ENCODE measurements at places on chromosomes 2 and 18.

DNA sequence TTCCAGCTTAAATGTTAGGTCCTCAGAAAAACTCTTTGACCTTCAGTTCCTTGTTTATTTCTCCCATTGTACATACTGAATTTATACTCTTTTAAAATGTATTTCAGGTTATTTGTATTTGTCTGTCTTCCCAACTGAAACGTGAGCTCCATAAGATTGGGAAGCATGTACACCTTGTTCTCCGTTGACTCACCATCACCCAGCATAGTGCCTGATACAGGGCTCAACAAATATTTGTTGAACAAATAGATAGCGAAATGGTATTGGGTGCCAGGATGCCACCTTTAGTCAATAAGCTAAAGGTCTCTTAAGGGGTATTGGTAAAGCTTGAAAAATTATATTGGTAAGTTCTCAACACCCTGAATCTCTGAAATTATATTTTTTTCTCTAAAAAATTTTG, 1841.3 kb upstream of the CELF4 start:
- DNase-seq: no peak

DNA sequence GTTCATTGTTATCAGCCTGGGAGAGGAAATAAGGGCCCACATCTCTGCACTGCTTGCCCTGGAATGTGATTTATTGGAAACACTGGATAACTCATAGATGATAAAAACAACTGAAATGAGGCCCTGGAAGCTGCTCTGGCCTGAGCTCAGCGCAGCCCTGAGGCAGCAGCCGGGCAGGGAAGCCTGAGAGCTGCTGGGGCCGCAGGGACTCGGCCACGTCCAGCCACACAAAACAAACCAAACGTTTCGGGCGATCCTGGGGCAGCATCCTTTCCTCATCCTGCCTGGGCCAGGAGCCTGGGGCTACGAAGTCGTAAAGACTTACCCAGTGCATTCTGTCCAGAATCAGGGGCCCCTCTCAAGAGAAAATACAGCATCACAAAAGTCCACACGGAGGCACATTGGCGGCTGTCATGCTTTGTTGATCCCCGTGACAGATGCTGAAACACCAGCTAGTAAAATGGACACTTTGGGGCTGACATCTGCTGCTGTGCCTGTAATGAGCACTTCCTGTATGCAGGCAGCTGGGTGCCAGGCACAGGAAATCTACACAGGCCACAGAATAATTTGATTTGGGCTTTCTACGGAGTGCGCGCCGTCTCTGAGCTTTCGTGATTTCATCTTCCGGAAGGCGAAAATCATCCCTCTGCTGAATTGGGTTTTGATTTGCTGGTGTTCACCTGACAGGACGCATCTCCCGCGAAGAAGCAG, 250.6 kb downstream of the EIPR1 start:
- DNase-seq: no peak

DNA sequence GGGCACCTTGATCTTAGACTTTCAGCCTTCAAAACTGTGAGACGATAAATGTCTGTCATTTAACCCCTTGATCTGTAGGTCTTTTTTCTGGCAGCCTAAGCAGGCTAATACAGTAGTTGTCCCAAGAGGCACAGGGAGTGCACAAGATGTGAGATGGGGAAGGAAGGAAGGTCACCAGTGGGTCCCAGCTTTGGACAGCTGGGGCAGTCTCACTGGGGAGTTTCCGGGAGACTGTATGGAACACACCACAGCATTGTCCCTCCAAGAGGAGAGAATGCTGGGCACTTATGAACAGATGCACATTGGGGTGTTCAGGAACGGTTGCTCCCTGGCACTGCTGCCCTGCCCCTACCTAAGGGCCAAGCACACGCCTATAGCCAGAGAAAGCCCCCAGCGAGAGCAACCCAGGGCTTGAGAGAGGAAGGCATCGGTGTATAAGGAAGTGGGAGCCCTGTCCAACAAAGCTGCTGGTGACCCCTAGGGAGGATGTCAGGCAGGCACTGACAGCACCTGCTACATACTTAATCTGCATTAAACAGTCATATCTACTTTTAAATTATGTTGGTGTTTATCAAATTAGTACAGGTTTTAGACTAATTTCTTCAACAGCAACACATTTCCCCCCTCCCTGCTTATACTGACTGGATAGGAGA, 11.6 kb upstream of the NCK2 start:
- DNase-seq: no peak

- DNase-seq: no peak
Measured at GRCh38 chr18:34818064-34818463, 108.0 kb downstream of the DTNA start.

DNA sequence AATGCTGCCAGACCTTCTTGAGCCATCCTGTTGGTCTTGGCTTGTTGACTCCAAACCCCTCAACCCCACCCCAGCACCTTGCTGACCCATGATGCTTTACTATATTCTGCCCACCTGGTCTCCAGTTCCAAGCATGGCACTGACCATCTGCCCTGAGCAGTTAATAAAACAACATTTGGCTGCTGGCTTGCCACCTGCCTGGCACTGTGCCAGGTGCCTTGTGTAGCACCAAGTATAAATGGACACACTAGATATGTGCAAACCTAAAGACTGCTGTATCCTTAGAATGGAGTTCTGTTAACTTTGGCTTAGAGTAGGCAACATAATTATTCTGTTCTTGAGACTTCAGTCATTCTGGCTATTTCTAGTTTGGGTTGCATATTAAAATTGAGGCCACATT, 91.4 kb downstream of the ACSL3 start:
- DNase-seq: no peak

GRCh38 chr2:11773747-11774525, 27.5 kb downstream of the LPIN1 start:
- no peak for DNase-seq

DNA sequence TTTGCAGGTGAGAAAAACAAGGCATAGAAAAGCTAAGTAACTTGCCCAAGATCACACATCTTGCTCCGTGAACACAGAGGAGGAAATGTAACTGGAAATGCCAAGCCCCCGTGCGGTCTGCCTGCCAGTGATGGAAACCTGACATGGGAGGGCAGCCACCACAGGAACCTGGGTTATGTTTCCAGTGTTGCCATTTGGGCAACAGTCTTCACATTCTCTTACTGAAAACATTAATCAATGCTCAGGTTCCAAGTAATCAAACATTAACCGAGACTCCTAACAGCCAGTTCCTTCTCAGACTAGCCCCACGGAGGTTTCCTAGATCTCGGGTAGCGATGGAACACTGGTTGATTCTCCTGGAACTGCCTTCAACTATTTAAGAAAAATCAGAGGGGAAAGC, 2.5 kb downstream of the TGFA start:
- no peak for DNase-seq

GRCh38 chr2:174967086-174967485, 38.1 kb downstream of the CHN1 start:
- no peak for DNase-seq

GRCh38 chr2:16669388-16669787, 3.8 kb upstream of the CYRIA start:
- DNase-seq: no peak

- DNase-seq: no peak
Measured at GRCh38 chr2:19874726-19875125, 27.1 kb downstream of the TTC32 start.

- no peak for DNase-seq
Measured at GRCh38 chr2:205852457-205852856, 170.2 kb downstream of the NRP2 start.

GRCh38 chr2:217703999-217704398, 298.8 kb downstream of the TNS1 start:
- no peak for DNase-seq

GRCh38 chr18:40380686-40381439, 1574.2 kb upstream of the PIK3C3 start:
- no peak for DNase-seq

- DNase-seq: no peak
Measured at GRCh38 chr2:231965102-231965501, 3.6 kb downstream of the DIS3L2 start.

GRCh38 chr2:177332026-177332991, 60.3 kb upstream of the AGPS start:
- peak; percentile 15 for DNase-seq

DNA sequence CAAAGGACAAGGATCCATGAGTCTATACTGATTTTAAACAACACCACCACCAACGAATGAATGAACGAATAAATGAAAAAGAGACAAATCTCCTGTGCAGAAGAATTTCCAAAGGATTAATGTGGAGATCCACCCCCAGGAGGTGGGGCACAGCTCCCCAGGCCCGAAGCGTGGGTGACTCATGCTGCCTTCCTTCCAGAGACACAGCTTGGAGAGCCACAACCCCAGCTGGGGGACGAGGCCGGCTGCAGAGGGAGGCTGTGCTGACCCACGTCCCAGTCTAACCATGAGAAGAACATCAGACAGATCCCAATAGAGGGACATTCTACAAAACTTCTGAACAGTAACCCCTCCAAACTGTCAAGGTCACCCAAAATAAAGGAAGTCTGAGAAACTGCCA, 557.3 kb upstream of the SALL3 start:
- no peak for DNase-seq

GRCh38 chr2:54791831-54792230, 68.4 kb downstream of the EML6 start:
- DNase-seq: no peak

DNA sequence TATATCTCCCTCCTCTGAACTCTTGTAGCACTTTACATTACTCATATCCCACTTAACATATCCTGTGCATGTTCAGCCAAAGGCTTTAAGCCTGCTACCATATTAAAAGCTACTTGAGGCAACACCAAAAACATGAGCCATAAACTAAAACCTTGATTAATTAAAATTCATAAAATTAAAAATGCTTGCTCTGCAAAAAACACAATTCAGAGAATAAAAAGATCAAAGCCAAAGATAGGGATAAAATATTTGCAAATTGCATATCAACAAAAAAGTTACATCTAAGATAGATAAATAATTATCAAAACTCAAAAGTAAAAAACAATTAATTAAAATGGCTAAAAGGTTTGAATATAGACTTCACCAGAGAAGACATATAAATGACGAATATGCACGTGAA, 495.4 kb upstream of the PIK3C3 start:
- no peak for DNase-seq

GRCh38 chr2:159457589-159457988, 158.8 kb downstream of the BAZ2B start:
- DNase-seq: no peak

- DNase-seq: no peak
Measured at GRCh38 chr18:44636241-44636640, 44.4 kb upstream of the SETBP1 start.

GRCh38 chr2:238585836-238586821, 159.4 kb downstream of the ASB1 start:
- no peak for DNase-seq

Measured in H54 (cell line).